ENCODE measurements at places on chromosomes 1 and 21.

DNA sequence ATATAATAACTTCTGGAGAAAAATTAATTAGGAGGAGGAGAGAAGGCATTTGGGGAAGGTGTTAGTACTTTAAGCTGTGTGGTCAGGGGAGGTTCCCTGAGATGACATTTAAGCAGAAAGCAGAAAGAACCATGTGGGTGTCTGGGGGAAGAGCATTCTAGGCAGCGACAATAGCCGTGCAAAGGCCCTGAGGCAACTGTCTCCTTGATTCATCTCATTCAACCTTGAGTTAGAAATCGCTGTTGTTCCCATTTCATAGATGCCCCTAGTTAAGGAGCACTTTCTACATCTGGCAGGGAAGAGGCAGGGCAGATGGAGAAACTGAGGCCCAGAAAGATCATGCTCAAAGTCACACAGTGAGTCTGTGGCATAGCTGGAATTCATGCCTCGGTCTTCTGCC, 108.6 kb upstream of the RUNX3 start:
- DNase-seq = no peak

GRCh38 chr1:91650764-91651163, 150.1 kb downstream of the CDC7 start:
- no peak for DNase-seq

DNA sequence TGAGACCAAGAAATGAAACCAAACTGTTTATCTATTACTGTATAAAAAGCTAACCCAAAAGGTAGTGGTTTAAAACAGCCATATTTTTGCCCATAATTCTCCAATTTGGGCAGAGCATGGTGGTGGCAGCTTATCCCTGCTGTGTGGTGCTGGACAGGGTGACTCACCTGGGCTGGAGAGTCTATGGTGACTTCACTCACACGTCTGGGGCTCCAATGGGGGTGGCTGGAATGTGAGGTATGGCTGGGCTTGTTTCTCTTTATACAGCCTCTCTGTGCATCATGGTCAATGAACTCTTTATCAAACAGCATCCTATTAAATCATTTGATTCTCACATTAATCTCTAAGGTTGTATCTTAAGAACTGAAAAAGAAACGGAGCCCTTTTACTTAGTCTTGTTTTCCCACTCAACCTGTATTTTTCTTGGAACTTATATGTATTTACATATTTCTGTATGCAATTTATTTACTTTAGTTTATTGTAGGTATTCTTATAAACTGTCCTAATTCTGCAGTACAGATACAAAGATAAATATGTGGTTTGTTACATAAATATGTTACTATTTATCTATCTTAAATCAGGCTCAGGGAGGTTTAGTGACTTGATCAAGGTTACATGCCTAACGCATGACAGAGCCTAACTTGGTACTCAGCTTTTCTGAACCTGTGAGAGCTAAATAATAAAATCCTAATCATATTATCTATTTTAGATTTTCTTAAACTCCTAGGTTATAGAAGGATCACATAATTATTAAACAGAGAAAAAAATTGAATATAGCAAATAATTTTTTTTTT, 37.5 kb upstream of the WLS start:
- DNase-seq = no peak

DNA sequence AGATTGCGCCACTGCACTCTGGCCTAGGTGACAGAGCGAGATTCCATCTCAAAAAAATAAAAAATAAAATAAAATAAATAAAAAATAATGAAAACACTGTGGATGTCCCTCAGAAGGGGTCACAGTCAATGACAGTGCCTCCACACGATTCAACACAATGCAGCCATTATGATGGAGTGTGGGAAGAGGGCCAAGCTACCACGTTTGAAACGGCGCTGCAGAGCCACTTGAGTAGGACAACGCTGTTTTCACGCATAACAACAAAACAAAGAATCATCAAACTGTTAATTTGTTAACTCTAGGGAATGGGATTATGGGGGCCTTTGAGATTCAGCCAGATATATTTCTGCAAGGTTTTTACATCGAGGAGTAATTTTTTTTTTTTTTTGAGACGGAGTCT, 36.5 kb downstream of the NKAIN1 start:
- DNase-seq = no peak

DNA sequence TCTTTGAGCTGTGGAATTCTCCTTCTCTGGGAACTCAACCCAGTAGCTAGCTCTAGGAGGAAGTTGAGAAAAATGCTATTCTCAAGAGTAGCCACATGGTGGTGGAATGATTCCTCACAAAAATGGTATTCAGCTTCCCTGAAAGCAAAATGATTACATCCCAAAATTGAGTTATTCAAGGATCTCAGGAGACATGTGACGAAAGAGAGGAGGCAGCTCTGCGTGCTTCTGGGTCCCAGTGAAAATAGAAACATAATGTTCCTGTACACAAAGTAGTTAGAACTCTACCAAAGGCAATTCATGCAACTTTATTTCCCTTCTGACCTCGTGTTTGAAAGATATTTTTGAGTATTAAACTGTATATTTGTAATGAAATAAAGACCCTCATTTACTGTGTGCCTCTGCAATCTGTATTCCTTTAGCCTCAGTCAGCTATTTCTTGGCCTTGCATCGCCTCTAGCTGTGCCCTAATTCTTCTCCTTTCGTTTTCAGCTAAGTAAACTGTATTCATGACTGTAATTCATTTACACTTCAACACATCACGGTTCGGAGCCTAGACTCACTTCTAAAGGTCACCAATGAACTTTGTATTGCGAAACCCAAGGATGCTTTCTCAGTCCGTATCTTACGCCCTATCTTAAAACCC, 167.3 kb downstream of the FASLG start:
- DNase-seq = peak; percentile 20

GRCh38 chr1:155678027-155678426, 10.5 kb downstream of the YY1AP1 start:
- DNase-seq = no peak

GRCh38 chr1:202807451-202807925, 733 bp downstream of the KDM5B start:
- peak; percentile 37 for DNase-seq

DNA sequence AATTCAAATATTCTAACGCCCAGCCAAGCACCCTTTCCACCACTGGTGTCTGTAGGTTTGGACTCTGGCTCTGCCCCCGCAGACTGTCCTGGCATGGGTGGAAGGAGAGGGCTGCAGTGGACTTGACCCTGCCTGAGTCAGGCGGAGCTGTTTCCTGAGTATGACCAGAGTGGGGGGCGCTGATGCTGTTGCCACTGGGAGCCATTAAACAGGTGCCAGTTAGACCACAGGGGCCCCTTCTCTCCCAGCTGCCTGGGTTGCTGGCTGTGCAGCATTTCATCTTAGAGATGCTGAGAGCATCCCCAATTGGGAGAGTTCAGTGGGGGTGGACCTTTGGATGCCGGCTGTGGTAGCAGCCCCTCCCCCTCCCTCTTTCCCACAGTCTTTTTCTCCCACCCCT, 539.5 kb downstream of the MATN1 start:
- no peak for DNase-seq

- no peak for DNase-seq
Measured at GRCh38 chr1:110021285-110021684, 13.1 kb upstream of the STRIP1 start.

GRCh38 chr1:202165267-202165941, 5.0 kb upstream of the PTPN7 start:
- DNase-seq = no peak

DNA sequence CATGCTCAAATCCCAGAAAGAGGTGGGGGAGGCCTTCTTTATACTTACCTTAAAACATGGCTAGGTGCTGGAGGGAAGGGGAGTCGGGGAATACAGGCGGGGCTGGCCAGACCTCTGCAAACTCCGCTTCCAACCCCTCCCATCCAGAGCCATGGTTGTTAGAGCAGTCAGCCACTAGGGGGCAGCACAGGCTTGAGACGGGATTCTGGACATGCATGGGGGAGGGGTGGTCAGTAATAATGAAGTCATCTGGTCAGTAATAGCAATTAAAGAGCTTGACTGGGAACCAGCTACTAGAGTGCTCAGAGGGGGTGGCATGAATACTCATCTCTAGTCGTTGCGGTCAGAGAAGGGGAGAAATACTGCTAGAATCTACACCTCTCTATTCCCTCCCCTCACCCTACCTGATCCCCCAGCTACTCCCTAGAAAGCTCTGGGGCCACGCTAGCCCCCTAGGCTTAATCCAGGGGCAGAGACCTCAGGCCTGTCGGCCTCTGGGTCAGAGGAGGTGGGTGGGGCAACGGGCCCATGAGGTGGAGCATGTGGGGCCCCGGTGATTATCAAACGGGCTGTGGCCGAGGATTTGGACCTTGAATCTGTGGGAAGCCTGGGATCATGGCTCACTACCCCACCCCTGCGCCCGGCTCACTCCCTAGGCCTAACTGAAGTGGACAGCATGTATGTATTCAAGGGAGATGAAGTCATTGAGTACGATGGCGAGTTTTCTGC, 2.9 kb downstream of the CASQ1 start:
- DNase-seq = peak; percentile 79

- no peak for DNase-seq
Measured at GRCh38 chr1:44924835-44925464, 61.4 kb downstream of the EIF2B3 start.

Data from CD4-positive, alpha-beta T cell treated with Interleukin-12 subunit alpha and Interleukin-12 subunit beta, for 1 hour (primary cell).